ENCODE measurements at places on chromosomes 11 and 22.

DNA sequence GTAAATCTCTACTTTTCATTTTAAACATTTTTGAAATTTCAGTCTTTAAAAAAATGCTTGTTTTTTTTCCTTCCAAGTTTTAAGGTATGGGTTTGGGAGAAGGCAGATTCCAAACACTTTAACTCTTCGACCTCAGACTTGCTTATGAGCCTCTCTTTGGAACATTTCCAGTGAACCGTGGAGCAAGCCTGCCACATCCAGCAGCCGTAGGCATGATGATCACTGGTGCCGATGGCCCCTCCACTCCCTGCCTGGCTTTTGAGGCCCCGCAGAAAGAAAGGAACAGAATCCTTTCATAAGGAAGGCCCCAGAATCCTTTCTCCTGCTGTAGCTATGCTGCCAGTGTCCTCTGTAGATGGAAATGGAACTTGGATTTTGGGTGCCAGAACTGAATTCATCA lies 50.7 kb downstream of the BMAL1 start:
- DNase-seq, result no peak

DNA sequence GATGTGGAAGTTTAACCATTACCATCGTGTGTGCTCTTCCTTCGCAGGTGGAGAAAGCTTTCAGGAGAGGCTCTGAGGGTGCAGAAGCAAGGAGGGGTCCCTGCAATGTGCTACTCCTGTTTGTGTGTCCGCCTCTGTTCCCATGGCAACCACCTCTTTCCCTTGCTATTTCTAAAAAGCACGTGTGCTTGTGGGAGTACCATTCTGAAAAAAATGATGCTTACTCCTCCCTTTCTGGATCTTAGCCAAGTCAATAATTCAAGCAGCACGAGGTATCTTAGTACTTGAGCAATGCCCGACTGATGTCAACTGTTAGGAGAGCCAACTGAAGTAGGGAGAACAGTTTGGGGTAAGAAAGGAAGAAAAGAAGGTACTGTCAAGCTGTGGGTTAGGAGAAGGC lies 628.7 kb downstream of the NTM start:
- no peak for DNase-seq

GRCh38 chr11:66717925-66718319 lies 11.1 kb downstream of the SPTBN2 start:
- no peak for DNase-seq

DNA sequence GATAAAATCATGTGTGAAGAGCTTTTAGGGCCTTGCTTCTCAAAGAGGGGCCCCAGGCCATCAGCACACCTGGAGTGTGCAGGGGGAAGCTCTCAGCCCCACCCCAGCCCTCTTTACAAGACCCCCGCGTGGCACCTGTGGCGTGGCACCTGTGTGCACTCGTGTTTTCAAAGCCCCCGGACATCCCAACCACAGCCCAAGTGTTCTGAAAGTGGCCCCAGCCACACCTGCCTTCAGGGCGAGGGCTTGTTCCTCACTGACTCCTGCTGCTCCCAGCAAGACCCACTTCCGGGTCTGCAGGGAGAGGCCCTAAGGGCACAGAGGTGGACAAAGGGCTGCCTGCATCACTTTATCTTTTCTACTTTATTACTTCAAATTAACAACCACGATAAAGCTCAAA lies 17.5 kb upstream of the TMEM184B start:
- DNase-seq, result no peak

- no peak for DNase-seq
These were observed 714.0 kb downstream of the NTM start for GRCh38 chr11:132084433-132084832.

- no peak for DNase-seq
These were observed 1.6 kb downstream of the IL2RB start for GRCh38 chr22:37148031-37148651.

- DNase-seq, result no peak
These were observed 27.5 kb downstream of the CHEK2 start for GRCh38 chr22:28714043-28714628.

- no peak for DNase-seq
These were observed 1.8 kb downstream of the CELF1 start for GRCh38 chr11:47551086-47551485.

DNA sequence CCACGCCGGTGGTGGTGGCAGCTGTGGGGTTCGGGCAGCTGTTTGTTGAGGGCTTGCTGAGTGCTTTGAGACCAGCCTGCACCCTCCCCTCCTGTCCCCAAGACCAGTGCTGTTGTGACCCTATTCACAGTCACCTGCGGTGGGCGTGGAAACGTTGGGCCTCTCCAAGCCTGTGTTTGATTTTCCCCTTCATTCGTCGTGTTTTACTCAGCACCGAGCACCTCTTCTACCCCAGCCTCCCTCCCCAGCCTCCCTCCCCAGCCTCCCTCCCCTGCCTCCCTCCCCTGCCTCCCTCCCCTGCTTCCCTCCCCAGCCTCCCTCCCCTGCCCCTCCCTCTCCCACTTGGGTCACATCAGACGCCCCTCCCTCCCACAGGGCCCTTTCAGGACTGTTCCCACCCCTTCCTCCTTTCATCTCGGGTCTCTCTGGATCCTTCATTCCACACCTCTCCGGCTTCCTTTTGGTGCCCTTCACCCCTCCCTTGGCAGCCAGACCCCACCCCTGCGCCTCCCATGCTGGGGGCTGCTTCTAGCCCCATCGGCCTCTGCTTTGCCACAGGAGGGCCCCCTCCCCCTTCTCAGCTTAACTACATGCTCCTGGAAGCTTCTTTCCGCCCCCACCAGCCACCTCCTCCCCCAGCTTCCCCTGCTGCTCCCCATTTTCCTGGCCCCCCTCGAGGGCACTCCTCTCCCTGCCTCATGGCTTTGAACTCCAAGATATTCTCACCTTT lies 14.8 kb downstream of the FRMD8 start:
- DNase-seq, result no peak

DNA sequence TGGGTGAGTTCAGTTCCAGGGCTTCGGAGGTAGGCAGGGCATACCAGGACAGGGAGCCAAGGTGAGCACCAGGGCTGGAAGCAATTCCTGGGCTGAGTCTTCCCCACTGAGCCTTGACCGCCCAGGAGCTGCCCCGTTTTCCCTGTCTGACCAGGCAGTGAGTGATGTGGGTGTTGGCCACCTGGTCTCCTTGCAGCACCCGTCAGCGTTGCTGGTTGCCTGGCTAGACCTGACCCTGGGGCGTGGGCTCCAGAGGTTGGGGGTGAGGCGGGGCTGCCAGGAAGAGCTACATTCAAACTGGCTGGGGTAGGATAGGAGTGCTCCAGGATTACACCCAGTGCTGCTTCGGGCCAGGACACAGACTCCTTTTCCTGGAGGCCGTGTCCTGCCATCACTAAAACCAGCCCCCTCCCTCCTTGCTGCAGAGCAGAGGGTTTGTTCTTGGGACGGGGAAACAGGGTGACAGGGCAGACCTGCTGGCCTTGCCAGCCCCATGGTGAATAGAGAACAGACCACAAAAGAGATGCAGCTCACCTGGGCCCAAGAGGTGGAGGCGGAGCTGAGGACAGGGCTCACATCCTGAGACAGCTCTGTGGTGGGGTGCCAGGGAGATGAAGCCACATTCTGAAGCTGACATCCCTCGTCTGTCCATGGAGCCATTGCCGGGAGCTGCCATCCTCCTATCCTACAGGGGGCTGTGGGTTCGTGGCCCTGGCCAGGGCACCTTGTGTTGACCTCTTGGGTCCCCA lies 14.2 kb downstream of the INCENP start:
- DNase-seq, result no peak

- DNase-seq, result no peak
These were observed 11.5 kb downstream of the PKNOX2 start for GRCh38 chr11:125175896-125176575.

DNA sequence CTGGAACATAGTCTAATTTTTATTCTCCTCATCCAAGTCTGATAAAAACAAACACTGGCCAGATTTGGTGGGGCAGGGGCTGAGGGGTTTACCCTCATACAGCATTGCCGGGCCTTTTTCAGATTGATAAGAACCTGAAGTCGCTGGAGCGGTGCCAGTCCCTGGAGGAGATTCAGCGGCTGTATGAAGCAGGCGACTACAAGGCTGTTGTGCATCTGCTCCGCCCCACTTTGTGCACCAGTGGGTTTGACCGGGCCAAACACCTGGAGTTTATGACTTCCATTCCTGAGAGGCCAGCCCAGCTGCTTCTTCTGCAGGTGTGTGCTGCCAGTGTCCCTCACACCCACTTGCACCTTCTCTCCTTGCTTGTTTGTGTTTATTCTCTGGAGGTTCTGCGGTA lies 55.8 kb downstream of the CABIN1 start:
- DNase-seq, result peak; percentile 18

- no peak for DNase-seq
These were observed 37.2 kb downstream of the SLC35F2 start for GRCh38 chr11:107821199-107821927.

DNA sequence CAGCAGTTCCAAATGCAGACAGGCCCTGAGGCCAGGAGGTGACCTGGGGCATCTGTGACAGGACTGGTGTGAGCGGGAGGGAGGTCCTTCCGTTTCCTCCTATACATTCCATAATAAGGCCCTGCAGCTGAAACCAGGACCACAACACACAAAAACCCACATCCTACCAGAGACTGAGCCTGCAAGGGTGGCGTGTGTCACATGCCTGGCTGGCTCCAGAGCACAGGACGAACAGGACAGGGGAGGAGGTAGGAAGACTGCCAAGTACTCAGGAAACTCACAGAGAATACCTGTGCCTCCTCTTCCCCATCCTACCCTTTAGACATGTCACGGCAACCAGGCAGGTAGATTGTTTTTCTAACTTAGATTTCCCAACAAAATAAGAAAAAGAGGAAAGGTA lies 103.9 kb downstream of the ARL14EP start:
- no peak for DNase-seq

GRCh38 chr11:8365216-8365941 lies 101.7 kb upstream of the LMO1 start:
- DNase-seq, result no peak

DNA sequence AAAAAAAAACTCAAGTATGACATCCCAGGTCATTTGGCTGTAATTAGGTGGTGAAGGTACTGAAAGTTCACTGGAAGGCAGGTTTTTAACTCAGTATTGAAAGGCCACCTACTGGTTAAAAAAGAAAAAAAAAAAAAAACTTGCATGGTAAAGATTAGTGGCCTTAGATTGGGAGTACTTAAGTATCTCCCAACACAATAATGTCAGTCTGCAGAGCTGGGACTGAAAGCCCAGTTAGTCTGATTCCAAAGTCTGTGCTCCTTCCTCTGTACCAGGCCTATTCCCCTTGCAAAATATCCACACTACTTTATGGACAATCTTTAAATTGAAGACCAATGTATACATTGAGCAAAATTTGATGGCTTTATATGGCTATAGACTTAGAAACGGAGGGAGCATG lies 85.5 kb downstream of the NOX4 start:
- DNase-seq, result no peak

DNA sequence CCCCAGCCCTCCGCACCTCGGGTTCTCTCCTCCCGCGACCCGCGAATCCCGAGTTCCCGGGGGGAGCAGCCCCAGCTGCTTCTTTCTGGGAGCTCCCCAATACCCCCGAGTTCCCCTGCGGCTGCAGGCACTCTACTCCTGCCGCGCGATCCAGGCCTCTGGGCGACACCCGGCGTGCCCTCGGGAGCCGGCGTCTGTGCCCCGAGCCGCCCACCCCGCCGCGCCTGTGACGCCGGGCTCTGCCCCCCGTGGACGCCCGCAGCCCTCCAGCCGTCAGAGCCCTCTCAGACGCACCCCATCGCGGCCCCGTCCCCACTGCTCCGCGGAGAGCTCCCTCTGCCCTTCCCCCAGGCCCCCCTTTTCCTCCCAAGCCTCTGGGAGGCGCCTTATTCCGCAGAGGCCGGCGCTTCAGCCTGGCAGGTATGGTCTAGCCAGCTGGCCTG lies 422 bp downstream of the GLB1L2 start:
- DNase-seq, result no peak

- DNase-seq, result no peak
These were observed 45.3 kb upstream of the NECTIN1 start for GRCh38 chr11:119774172-119774763.

DNA sequence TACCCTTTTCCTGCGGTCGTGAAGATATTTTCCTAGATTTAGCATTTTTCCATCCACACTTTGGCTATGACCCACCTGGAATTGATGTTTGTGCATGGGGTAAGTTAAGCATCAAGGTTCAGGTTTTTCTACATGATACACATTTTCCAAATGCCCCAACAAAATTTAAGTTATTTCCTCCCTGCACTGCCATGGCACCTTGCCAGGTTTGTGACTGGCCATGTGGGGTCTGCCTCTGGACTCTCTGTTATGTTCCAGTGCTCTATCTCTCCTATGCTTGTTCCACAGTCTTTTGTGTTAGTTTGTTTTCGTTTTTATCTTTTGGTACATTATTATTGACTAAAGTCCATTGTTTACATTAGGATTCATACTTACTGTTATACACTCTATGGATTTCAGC lies 934.3 kb downstream of the TBC1D22A start:
- no peak for DNase-seq

GRCh38 chr11:117932426-117932825 lies 3.2 kb upstream of the TMPRSS13 start:
- DNase-seq, result no peak

DNA sequence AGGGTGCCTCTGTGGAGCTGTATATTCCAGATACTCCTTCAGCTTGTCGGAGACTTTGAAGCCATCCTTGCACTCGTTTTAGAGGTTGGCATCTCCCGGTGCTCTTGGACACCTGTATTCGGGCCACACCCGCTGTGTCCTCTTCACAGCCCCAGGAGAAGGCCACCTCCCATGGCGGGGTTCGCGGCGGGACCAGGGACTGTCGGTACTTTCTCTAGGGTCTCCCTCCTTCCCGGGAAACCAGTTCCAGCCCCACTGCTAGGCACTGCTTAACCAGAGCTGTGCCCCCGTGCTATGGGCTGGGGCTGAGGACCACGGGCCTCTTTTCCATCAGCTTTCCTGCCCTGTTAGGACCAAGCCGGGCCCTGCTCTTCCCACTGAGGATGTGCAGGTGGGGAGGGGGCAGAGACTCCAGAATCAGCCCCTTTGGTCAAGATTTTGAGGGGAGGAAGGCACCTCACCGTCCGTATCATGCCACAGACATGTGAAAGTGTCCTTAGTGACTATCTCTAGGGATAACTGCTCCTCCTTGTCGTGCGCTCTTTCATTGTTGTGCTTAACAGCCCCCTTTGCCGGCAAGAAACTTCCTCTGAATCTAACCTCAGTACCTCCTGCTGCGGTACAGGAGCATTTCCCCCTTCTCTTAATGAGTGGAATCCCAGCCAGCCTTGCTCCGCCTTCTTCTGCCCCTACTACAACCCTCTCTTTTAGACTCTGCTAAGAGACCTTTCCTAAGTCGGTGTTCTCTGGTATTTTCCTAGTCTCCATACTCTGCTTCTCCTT lies 1.2 kb upstream of the B3GAT1 start:
- DNase-seq, result no peak

DNA sequence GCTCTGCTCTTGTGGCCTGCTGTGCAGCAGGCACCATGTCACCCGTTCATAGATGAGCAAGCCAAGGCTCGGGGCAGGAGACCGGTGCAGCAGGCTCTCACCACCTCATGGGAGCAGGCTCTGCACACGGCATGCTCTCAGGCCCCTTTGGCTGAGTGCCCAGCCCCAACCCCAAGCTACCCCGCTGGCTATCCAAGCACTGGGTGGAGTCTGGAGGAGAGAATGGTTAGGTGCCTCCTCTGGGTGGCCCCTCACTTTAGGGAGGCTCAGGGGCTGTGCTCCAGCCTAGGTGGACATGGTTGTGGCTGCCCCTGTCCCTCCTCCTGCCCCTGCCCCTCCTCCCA lies 199.9 kb downstream of the IGLL1 start:
- DNase-seq, result no peak

- DNase-seq, result no peak
These were observed 254.3 kb upstream of the SESN3 start for GRCh38 chr11:95485115-95485900.

- no peak for DNase-seq
These were observed 270.9 kb downstream of the FAM181B start for GRCh38 chr11:82462608-82463242.

- DNase-seq, result no peak
These were observed 17.2 kb upstream of the PIM3 start for GRCh38 chr22:49943405-49943765.

GRCh38 chr22:30832407-30832987 lies 136.1 kb downstream of the MORC2 start:
- DNase-seq, result no peak

Data from SHP77 treated with DMSO at 0.1 percent for 48 hours (cell line).